ENCODE measurements at places on chromosomes 16 and 17.

DNA sequence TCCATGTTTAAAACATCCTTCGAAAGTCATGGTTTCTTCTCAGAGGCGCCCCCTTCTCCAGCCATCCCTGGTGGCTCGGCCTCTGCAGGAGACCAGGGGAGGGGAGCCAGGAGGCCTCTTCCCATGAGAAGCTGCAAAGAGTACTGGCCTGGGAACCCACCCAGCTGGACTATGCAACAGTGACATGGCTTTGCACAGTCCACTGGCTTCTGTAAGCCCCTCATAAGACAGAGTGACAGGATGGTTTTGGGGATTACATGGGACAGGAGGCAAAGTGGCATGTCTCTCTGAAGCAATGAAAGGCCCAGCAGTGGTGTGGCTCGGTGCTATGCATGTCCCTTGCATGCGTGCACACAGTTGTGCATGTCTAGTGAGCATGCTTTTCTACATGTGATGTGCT lies 99.5 kb downstream of the C16orf78 start:
- DNase-seq: no peak

GRCh38 chr16:10312784-10313724 lies 72.8 kb upstream of the ATF7IP2 start:
- DNase-seq: peak; percentile 62

DNA sequence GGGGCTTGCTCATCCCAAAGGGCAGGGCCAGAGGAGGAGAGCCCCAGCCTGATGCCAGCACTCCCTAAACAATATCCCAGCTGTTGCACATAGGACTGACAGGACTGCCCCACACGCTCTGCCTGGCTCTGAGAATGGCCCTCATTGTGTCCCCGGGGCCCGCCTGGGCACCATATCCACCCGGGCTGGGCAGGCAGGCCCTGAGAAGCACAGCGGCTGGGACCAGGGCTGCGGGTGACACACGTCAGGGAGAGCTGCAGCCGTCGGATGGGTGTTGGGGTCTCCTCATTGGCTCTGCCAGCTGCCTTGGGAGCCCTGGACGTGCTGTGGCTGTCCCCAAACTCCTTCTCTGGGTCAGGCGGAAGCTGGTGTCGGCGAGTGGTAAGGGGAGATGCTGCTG lies 4.2 kb downstream of the BCAR1 start:
- DNase-seq: no peak

DNA sequence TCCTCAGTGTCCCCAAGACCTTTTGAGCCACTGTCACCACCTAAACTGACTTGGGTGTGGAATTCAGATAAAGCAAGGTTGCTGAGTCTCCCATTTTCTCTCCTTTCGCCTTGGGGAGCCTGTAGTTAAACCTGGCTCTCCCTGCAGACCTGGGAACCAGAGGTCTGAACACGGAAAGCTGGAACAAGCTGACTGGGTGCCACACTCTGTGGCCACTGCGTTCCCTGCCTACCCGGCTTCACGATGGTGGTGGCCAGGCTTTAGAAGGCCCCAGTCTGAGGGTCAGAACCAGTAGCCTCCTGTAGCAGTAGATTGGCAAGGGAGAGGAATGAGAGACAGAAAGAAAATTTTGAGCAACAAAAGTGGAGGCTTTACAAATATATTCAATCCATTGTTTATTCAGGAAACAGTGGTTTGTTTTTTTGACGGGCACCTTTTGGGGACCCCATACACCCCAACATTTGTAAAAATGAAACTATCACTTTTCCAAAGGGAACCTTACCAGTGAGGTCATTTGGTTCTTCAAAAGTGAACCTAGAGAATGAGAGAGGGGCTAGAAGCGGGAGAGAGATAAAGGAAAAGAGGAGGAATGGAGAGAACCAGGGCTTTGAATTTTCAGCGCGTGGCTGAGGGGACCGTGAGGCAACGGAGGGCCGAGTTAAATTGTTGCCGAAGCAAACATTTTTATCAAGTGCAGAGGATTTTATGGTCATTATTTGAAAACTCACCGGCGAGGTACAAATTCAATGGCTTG lies 1.8 kb upstream of the HOXB8 start:
- no peak for DNase-seq

DNA sequence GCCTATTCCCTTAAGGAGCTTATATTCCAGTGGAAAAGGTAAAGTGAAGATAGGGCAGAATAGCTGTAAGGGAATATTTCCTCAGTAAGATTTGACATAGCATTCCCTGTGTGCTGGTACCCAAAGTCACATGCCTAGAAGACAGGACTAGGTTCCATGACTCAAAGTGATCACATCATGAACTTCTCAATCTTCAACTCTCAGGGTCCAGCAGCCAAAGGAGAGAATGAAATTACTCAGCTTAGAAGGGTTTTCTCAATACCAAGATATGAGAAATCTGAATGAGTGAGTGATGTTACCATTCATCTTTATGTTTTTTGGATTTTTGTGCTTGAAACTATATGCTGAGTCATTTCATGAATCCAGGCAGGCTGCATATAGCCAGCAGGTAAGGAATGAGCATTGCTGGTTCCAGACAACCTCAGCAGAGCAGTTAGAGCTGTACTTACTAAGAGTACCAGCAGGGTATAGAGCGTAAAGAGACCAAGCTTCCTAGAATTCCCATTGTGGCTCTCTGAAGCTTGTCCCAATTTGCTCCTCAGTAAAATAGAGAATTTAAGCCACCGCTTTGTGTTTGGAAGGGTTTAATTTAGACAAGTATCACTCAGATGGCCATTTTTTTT lies 91.1 kb downstream of the ANKFN1 start:
- no peak for DNase-seq

GRCh38 chr16:49615576-49615975 lies 240.3 kb downstream of the ZNF423 start:
- no peak for DNase-seq

DNA sequence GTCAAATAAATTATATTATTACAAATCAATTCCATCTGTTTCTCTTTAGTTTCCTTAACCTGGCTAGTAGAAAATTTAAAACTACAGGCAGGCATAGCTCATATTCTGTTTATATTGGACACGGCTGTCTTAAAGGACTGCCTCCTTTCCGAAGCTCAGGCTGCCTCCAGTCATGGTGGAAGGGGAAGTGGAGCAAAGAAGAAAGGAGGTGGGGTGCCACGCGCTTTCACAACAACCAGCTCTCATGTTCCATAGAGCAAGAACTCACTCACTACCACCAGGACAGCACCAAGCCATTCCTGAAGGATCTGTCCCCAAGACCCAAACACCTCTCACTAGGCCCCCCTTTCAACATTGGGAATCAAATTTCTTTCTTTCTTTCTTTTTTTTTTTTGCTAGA lies 149.3 kb upstream of the KCNJ18 start:
- no peak for DNase-seq

DNA sequence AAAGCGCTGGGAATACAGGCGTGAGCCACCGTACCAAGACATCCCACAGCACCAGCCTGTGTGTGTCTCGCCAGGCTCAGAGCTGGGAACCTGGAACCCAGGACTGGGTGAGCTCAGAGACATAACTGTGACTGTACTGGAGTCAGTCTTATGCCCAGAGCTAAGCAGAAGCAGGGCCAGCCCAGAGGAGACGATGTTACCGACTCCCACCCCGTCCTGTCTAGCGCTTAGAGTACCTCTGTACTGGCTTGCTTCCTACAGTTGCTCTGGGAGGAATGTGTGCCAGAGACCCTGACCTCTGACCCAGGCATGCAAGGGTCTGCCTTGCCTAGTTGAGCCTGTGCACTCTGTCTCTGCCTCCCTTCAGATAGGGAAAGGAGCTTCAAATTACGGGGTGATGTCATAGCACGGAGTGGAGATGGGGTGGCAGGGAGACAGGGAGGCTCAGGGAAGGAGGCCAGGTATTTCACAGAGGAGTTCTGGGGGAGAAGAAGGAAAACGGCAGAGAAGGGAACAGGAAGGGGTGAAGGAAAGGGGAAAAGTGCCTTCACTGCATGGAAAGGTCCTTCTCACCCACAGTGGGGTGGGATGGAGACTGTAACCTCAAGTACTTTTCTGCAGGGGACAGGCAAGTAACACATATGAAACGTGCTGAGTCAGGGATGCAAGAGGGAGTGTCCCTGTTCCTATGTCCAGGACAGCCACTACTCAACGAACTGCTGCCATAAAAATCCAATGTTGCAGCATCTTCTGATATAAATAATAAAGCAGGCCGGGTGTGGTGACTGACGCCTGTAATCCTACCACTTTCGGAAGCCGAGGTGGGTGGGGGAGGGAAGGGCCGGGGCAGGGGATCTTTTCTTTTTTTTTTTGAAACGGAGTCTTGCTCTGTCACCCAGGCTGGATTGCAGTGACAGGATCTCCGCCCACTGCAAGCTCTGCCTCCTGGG lies 5.8 kb upstream of the ARMC5 start:
- no peak for DNase-seq

GRCh38 chr16:68069511-68070248 lies 15.5 kb upstream of the NFATC3 start:
- DNase-seq: no peak

DNA sequence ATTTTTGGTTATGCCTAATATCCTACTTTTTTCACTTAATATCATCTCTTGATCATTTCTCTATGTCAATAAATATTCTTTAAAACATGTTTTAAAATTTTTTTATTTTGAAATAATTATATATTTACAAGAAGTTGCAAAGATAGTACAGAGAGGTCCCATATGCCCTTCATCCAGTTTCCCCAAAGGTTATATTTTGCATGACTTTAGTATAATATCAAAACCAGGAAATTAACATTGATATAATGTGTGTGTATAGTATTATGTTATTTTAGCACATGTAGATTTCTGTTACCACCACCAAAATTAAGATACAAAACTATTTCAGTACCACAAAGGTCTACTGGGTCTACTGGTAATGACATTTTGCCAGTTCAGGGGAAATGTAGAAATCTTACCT lies 60.7 kb downstream of the EFCAB5 start:
- no peak for DNase-seq

DNA sequence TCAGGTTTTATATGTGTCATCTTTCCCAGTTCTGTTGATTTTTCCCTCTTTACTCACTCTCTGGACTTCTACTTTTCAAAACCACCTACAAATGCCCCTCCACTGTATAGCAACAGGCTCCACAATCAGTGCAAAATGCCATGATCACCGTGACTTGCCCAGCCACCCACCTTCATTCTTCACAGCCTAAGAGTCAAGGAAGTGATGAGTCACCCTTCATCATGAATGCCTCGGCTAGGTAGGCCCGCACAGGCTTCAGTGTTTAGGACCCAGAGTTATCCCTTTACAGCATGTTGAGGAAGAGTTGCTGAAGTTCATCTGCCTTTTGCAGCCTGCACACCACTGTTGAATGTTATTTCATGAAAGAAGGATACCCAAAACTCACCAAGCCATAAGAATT lies 158.6 kb downstream of the PMP22 start:
- DNase-seq: no peak

- no peak for DNase-seq
These were observed 35.4 kb downstream of the WNT3 start for GRCh38 chr17:46783031-46783593.

DNA sequence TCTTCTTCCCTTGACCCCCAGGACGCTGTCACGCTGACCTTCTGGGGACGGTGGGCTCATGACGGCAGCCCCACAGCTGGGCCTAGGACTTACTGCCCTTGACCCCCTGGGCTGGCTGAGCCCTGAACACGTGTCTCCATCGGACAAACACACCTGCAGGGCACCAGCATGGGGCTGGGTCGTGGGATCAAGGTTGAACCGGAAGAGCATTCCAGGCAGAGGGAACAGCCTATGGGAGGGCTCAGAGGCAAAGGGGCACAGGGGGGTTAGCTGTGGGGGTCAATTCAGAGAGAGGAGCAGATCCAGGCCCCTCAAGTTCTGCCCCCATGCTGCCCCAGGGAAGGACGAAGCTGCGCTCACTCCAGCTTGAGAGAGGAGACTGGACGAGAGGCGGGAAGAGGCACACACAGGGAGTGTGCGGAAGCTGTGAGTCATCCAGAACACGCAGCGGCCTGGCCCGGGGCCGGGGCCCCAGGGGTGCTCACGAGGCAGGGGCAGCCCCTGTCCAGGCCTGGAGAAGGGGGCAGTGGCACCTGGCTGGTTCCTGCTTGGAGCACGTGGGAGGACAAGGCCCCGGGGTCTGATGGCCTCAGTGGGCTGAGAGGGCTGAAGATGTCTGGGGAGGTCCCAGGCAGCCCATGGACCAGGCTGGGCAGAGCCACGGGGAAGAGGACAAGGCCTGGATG lies 9.9 kb downstream of the SSTR5 start:
- peak; percentile 34 for DNase-seq

- peak; percentile 90 for DNase-seq
These were observed 6.9 kb downstream of the HNF1B start for GRCh38 chr17:37737971-37738370.

DNA sequence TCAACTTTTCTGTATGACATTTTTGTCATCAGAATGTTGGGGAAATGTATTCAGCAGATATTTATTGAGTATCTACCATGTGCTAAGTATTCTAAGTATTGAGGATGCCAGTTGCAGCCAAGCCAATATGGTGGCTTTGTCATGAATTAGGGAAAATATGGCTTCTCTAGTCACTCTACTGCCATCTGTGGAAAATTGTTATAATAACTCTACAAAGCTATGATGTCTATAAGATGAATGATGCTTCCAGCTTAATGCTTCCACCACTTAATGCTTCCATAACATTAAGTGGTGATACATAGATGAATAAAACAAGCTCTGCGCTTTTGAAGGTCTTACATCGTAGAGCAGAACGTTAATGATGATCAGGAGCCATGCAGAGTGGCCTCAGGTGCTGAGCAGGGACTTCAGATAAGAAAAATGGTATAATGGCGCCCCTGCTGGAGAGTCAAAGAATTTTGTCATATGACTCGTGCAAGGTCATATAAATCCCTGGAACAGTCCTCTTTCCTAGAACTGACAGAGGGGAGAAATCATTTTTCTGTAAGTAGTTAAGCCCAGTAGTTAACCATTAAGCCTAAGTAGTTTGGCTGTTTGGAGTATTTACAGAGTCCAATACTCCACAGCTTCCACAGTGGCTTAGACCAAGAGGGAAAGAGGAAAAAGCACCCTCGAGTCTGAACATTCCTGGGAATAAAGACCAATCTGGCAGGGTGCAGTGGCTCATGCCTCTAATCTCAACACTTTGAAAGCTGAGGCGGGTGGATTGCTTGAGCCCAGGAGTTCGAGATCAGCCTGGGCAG lies 2.7 kb upstream of the TMIGD1 start:
- peak; percentile 97 for DNase-seq

GRCh38 chr17:9971991-9972390 lies 66.9 kb upstream of the RCVRN start:
- DNase-seq: no peak

- DNase-seq: no peak
These were observed 3.6 kb downstream of the FLYWCH1 start for GRCh38 chr16:2915196-2915929.

All from renal cortical epithelial cell (primary cell).